ENCODE measurements at places on chromosomes 3 and 15.

- DNase-seq: no peak
These were observed 64.7 kb downstream of the OXSM start for GRCh38 chr3:25854635-25855034.

GRCh38 chr3:32200992-32201758 lies 37.3 kb upstream of the CMTM8 start:
- DNase-seq: no peak

GRCh38 chr3:114962189-114962588 lies 184.9 kb downstream of the ZBTB20 start:
- no peak for DNase-seq

- no peak for DNase-seq
These were observed 21.8 kb upstream of the ATP13A5 start for GRCh38 chr3:193400304-193400703.

- no peak for DNase-seq
These were observed 83.5 kb upstream of the LIPC start for GRCh38 chr15:58348095-58348812.

GRCh38 chr3:71271596-71271995 lies 311.9 kb downstream of the FOXP1 start:
- no peak for DNase-seq

GRCh38 chr3:172711454-172711795 lies 558 bp upstream of the NCEH1 start:
- DNase-seq: no peak

DNA sequence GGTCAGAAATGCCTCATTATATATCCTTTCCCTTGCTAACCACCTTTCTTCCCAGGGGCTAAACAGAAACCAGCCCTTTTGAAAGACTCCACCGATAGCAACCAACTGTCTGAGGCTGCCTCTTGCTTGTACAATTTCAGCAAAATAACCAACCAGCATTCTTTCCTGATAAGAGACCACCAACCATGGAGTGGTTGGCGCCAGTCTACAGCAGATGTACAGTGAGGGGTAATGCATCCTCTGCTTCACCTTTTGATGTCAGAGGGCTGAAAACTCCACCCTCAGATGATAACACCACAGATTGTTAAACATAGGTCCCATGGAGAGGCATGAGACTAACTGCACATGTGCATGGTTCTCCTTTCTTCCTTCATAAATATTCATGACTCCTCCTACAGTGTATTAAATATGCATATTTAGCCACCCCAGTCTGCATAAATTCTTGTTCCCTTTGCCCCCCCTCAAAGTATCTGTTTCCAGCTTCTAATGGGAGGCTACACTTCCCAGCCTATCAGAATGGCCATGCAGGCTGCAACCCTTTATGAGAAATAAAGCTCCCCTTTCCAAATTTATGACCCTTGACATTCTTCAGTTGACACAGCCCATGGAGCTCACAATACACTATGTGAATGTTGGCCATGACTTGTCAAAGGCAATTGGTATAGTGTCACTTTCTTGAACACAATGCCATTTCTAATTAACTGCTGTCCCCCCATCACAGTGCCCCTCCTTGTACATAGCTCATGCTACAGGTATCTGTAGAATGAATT lies 48.3 kb downstream of the GABRB3 start:
- no peak for DNase-seq

DNA sequence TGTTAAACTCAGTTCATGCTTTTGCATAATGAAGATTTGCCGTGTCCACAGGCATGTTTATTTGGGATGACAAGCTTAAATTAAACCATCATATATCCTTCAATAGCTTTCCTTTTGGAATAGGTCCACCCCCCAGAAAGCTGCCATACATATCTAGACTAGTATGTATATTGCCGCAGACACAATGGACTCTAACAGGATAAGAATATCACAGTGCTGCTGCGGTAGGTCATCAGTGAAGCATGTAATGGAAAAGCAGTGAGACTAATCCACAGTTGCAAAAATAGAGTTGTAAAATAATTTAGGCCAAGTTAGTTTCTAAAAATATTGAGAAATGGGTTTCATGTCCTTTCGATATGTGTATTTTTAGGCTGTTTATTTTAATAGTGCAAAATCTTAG lies 819.9 kb upstream of the DPPA4 start:
- no peak for DNase-seq

GRCh38 chr3:33932010-33932764 lies 133.8 kb downstream of the PDCD6IP start:
- DNase-seq: no peak

GRCh38 chr15:73049564-73050215 lies 2.6 kb upstream of the NEO1 start:
- no peak for DNase-seq

DNA sequence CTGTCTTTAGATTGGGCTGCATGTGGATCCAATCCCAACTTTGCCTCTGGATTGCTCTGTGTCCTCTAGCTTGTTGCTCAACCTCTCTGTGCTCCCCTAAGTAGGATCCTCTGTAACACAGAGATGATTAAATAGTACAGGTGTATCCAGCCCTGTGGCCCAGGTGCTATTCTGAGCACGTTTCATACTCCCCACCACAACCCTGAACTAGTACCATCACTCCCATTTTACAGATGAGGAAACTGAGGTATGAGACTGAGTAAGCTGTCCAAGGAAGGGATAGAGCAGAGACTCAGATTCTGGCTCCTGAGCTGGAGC lies 7.2 kb downstream of the ISG20 start:
- no peak for DNase-seq

GRCh38 chr15:31221936-31222515 lies 104.6 kb upstream of the KLF13 start:
- no peak for DNase-seq

DNA sequence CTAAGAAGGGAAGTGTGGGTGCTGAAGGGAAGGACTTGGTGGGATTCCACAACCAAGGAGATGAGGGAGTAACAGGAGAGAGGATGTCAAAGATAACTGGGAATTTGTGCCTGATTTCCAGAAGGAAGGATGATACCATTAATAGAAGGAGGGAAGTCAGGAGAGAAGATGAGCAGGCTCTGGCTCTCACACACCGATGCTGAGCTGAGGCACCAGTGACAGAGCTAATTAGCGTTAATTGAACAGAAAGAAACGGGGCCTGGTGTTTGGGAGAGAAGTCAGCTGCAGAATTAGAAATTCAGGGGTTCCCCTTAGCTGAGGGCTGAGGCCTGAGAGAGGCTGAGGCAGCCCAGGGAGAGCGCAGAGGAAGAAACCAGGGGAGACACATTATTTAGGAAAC lies 11.9 kb upstream of the PDIA5 start:
- DNase-seq: no peak

- DNase-seq: no peak
These were observed 1.6 kb upstream of the PPM1L start for GRCh38 chr3:160754371-160754854.

DNA sequence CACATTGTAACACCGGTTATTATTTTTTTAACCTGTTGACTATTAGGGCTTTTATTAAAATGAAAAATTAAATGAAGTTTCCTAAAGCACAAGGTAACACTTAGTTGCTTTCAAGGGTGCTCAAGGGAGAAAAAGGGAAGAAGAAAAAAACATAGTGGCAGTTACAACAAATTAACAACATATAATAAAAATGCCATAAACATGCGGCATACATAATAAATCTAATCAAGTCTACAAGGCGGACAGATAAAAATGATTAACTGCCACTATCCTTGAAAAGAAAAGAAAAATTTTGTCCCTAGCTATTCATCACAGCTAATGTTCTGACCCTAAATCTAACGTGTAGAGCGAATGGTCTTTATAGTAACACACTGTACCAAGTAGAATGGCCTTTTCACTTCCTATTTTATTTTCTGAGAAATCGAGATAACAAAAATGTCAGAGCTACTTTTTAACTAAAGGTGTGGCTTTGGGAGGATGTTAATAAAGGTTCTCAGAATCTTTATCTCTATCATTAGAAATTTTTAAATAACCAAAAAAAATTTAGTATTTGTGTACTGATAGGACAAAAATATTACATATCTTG lies 194.9 kb downstream of the FOXP1 start:
- no peak for DNase-seq

GRCh38 chr3:138587374-138587773 lies 6.7 kb downstream of the CEP70 start:
- DNase-seq: no peak

DNA sequence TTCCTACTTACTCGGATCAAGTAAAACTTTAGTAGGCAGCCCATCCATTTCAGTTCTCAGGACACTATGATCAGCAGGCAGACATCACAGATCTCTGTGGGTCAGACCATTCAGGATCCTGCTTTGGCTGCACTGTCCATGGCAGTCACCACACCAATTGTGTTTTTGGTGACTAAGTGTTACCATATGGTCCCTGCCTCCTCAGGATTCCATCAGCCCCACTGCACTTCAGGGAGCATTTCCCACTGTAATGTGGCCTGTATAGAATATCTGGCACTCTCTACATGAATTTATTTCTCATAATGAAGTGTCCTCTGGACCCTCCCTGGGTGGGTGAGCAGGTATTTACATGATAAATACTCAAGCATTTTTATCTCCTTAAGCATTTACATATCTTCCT lies 41.3 kb downstream of the ZNF445 start:
- DNase-seq: no peak

- no peak for DNase-seq
These were observed 668.8 kb upstream of the ADAMTS9 start for GRCh38 chr3:65356331-65357248.

- DNase-seq: no peak
These were observed 397.1 kb downstream of the CACNA2D3 start for GRCh38 chr3:54519493-54519892.

DNA sequence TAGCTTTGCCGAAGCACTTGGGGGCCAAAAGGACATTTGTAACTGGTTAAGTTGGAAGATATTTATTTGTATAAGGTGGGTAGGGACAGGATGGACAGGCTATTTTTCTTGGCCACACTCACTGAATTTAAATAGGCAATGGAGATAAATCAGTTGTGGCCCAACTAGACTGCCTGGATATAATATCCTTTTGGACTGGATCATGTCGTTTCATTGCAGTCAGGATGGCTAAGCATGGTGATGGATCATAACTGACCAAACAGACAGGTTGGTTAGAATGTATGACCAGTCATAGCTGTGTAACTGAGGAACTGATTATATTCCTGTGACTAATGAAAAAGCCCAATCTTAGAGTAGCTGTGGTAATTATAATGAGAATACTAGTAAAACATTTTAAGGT lies 284.0 kb downstream of the LPP start:
- DNase-seq: no peak

GRCh38 chr3:168395551-168395950 lies 299.8 kb upstream of the GOLIM4 start:
- DNase-seq: no peak

DNA sequence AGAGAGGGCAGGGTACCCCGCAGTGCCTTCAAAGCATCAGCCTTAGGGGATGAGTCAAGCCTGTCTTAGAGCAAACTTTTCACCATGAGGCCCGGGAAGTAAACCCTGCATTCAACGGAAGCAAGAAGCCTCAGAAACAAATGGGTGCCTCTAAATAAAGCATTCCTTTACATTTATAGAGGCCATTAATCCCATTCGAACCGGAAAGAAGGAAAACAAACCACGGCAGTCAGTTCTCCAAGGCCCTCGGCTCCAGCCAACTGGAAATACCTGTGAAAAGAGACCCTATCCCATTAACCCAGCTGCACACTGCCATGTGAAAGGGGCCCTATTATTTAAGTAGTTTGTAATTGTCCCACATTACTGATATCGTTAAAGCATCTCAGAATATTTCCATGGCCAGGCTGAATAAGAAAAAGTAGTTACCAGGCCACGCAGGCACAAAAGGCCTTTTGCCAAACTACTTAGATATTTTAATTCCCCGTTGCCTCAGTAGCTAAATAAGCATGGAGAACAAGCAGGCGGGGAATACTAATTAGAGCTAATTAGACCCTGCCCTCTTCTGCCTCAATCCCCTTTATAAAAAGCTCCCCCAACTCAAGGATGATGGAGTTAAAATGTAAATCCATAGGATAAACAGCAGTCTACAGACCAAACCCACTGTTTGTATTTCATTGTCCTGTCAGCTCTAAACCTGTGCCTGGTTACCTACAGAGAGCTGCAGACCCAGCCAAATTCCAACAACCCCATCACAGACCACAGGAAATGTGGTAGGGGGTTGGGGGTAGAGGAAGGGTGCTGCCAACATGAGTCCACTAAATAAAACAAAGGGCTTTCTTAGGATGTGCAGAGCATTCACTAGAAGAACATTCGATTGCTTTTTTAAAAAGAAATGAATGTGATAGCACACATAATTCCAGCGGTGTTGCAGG lies 4.1 kb downstream of the ITGB5 start:
- DNase-seq: no peak

GRCh38 chr15:27410996-27411605 lies 440.1 kb downstream of the GABRG3 start:
- no peak for DNase-seq

DNA sequence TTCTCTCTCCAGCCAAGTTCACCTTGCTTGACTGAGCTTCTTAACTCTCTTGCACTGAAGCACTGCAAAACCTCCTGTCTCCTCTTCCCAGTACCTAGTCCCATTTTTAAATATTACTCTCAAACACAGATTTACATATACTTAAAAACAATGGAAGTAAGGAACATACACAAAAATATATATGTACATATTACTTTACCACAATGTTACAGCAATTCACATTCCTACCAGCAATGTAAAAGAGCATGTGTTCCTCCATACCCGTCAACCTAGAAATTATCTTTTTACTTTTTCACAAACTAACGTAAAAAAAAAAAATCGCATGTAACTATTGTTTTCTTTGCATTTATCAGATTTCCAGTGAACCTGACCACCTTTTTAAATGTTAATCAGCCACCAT lies 60.4 kb downstream of the RYK start:
- no peak for DNase-seq

- DNase-seq: no peak
These were observed 169.1 kb downstream of the ULK4 start for GRCh38 chr3:41792806-41793205.

DNA sequence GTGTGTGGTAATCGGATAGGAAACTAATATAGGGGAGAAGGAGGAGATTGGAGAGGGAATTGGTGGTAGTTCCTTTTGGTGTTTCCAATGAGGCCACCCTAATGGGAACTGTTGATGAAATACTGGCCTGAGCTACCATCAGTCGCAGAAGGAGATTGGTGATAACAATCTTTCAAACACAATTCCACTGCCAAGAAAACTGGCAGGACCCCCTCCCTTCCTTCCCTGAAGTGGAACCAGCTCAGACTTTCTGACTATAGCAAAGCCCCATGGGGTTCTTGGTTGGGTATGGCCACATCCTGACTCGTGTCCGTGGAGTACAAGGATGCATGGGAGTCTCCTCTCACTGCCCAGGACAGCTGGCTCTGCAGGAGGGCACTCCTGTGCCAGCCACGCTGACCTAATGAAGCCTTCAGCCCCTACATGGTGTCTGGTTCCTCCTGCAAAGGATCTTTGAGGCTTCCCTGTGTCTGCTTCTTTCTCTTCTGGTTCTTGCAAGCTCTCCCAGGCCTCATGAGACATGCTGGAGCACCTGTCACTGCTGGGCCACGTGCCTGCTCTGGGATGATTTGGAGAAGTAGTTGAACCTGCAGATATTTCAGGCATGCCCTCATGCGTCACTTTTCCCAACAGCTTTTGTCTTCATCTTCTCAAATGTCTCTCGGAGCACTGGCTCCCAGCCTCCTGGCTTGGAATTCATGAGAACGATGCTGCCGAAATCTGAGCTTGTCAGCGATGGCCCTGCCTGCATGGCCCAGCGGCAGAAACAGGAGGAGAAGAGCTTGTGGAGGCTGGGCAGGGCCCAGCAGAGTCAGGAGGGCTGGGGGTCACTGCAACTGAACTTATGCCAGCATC lies 90.0 kb upstream of the ADPGK start:
- no peak for DNase-seq

GRCh38 chr3:179113903-179114302 lies 34.3 kb upstream of the PIK3CA start:
- no peak for DNase-seq

- no peak for DNase-seq
These were observed 48.7 kb downstream of the MYH15 start for GRCh38 chr3:108461661-108462111.

Measured in stimulated activated CD4-positive, alpha-beta T cell treated with anti-CD3 and anti-CD28 coated beads, Interleukin-4, amount 100 ng/mL, for 1 hour (primary cell).